IPS DF 6.9 (cell line): ENCODE measurements at places on chromosomes 1 and 21.

- no peaks in the 10 kb centered on the region for H3K36me3 ChIP-seq
- H3K4me3 ChIP-seq, result no peak overlapping the region
- DNase-seq, result no peak
- H3K27me3 ChIP-seq, result peaks cover 18% of the 10 kb centered on the region; the same call in 1 of the 2 replicates
- no peak overlapping the region for H3K27ac ChIP-seq
These were observed 32.5 kb upstream of the DMBX1 start for GRCh38 chr1:46457178-46457577.

GRCh38 chr1:212442408-212442807 is 9.7 kb downstream of the NENF start:
- no peak overlapping the region for H3K27ac ChIP-seq
- H3K4me1 ChIP-seq, result no peaks in the 10 kb centered on the region
- H3K36me3 ChIP-seq, result no peaks in the 10 kb centered on the region; the same call in 1 of the 2 replicates
- H3K27me3 ChIP-seq, result no peaks in the 10 kb centered on the region
- no peak overlapping the region for H3K4me3 ChIP-seq

DNA sequence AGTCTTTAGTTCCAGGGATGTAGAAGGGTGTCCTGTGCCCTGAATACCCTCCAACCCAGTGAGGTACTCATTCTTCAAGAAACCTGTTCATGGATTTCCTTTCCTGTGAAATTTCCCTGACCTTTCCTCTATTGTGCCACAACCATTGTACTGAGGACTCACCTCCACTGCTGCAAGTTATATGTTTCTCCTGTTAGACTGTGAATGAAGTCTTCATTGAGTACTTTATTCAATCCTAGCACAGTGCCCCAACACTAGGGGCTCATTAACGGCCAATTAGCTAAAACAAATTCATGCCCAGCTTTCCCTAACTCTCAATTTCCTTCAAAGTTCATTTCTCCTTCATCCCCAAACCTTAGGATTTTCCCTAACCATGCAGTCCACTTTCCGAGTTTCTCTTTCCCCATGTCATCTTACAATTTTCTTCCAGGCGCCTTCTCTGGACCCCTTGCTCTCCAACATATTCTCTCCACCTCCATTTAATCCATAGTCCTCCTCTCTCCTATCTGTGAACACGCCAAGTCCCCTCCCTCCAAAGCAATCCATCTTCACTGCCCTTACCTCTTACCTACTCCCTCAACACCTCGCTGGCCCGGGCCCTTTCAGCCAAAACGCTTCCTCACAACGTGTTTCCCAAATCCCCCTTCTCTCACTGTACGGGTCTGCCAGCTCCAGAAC is 1.3 kb downstream of the TRIM33 start:
- H3K36me3 ChIP-seq, result no peaks in the 10 kb centered on the region
- no peaks in the 10 kb centered on the region; the same call in 1 of the 2 replicates for H3K4me1 ChIP-seq
- H3K27me3 ChIP-seq, result no peaks in the 10 kb centered on the region
- H3K27ac ChIP-seq, result no peak overlapping the region
- peak overlapping the region; percentile 90; the same call in 1 of the 2 replicates for H3K4me3 ChIP-seq

GRCh38 chr1:167484726-167485502 is 33.4 kb downstream of the CD247 start:
- H3K27ac ChIP-seq, result no peak overlapping the region
- H3K4me3 ChIP-seq, result no peak overlapping the region
- H3K36me3 ChIP-seq, result no peaks in the 10 kb centered on the region
- no peak for DNase-seq
- H3K27me3 ChIP-seq, result no peaks in the 10 kb centered on the region

GRCh38 chr1:7570311-7570710 is 200.8 kb upstream of the VAMP3 start:
- no peak overlapping the region for H3K4me3 ChIP-seq
- no peaks in the 10 kb centered on the region for H3K27me3 ChIP-seq
- no peak overlapping the region for H3K27ac ChIP-seq
- no peaks in the 10 kb centered on the region for H3K36me3 ChIP-seq

GRCh38 chr1:42529724-42530181 is 66.7 kb downstream of the CCDC30 start:
- H3K36me3 ChIP-seq, result no peaks in the 10 kb centered on the region
- no peaks in the 10 kb centered on the region for H3K4me1 ChIP-seq
- no peak for DNase-seq

DNA sequence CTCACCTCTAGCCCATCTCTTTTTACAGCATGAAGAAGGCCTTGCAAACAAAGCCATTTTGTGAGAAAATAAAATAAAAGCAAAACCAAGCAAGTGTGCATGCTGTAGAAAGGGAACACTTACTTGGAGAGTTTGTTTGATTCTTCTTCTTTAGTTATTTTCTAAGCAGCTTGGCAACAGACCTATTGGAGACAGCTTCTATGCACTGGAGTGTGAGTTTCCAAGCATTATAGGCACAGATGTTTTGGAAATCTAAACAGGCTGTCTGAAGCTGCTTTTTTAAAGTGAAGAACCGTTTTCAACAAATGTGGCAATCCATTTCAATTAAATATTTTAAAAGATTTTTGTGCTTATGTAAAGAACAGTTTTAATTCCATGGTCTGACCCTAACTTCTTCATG is 76.6 kb downstream of the NGF start:
- H3K27me3 ChIP-seq, result no peaks in the 10 kb centered on the region
- no peaks in the 10 kb centered on the region for H3K4me1 ChIP-seq
- H3K27ac ChIP-seq, result no peak overlapping the region
- no peak for DNase-seq
- no peak overlapping the region for H3K4me3 ChIP-seq

DNA sequence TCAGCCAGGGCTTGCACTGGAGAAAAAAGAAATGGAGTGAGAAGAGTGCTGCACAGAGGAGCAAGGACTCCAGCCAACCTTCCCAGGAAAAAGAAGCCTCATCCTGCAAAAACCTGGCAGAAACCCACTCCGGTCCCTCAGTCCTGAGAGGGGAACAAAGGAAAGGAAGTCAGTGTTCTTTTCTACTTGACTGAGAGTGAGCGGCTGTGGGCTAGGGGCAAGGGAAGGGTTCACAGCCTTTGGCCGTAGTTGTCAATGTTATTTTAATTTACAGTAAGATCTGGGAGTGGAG is 8.9 kb upstream of the GOLT1A start:
- DNase-seq, result no peak
- H3K27me3 ChIP-seq, result no peaks in the 10 kb centered on the region
- H3K36me3 ChIP-seq, result no peaks in the 10 kb centered on the region; the same call in 1 of the 2 replicates
- H3K4me3 ChIP-seq, result no peak overlapping the region

GRCh38 chr1:101902199-101902598 is 94.5 kb downstream of the OLFM3 start:
- H3K4me3 ChIP-seq, result no peak overlapping the region
- H3K4me1 ChIP-seq, result no peaks in the 10 kb centered on the region
- H3K36me3 ChIP-seq, result no peaks in the 10 kb centered on the region
- no peak overlapping the region for H3K27ac ChIP-seq
- DNase-seq, result no peak
- no peaks in the 10 kb centered on the region for H3K27me3 ChIP-seq

GRCh38 chr1:80305466-80305865 is 1298.9 kb upstream of the ADGRL4 start:
- H3K4me3 ChIP-seq, result no peak overlapping the region
- H3K27ac ChIP-seq, result no peak overlapping the region
- no peaks in the 10 kb centered on the region for H3K27me3 ChIP-seq
- H3K36me3 ChIP-seq, result no peaks in the 10 kb centered on the region

DNA sequence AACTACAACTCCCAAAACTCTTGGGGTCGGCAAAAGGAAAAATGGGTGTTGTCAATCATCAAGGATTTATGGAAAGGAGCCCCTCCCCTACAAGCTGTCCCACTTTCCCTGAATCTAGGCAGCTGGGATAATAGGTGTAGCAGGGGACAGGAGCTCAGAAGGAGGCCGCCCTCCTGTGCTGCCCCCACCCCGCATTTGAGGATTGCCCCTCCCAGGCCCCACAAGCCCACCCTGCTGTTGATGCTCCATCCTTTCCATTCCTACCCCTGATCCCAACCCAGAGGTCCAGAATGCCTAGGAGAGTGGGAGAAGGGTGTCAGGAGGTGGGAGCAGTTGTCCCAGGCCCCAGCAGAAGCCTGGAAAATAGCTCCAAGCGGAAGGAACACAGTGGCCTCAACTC is 1.9 kb upstream of the MRPL24 start:
- peaks cover 17% of the 10 kb centered on the region; the same call in 1 of the 2 replicates for H3K36me3 ChIP-seq
- H3K4me1 ChIP-seq, result peaks cover 5% of the 10 kb centered on the region; the same call in 1 of the 2 replicates
- no peak overlapping the region for H3K27ac ChIP-seq
- no peak overlapping the region for H3K4me3 ChIP-seq
- no peak for DNase-seq

GRCh38 chr1:170162459-170163246 is 16.9 kb downstream of the NTMT2 start:
- no peak overlapping the region for H3K27ac ChIP-seq
- no peak for DNase-seq
- H3K27me3 ChIP-seq, result no peaks in the 10 kb centered on the region
- H3K36me3 ChIP-seq, result no peaks in the 10 kb centered on the region
- no peaks in the 10 kb centered on the region for H3K4me1 ChIP-seq

GRCh38 chr1:97925151-97925550 is 4.3 kb upstream of the DPYD start:
- H3K4me3 ChIP-seq, result no peak overlapping the region
- H3K4me1 ChIP-seq, result no peaks in the 10 kb centered on the region
- no peak for DNase-seq

- no peaks in the 10 kb centered on the region for H3K4me1 ChIP-seq
- no peak overlapping the region for H3K27ac ChIP-seq
- H3K4me3 ChIP-seq, result no peak overlapping the region
- no peaks in the 10 kb centered on the region for H3K36me3 ChIP-seq
These were observed 28.0 kb downstream of the MACO1 start for GRCh38 chr1:25458541-25459298.

DNA sequence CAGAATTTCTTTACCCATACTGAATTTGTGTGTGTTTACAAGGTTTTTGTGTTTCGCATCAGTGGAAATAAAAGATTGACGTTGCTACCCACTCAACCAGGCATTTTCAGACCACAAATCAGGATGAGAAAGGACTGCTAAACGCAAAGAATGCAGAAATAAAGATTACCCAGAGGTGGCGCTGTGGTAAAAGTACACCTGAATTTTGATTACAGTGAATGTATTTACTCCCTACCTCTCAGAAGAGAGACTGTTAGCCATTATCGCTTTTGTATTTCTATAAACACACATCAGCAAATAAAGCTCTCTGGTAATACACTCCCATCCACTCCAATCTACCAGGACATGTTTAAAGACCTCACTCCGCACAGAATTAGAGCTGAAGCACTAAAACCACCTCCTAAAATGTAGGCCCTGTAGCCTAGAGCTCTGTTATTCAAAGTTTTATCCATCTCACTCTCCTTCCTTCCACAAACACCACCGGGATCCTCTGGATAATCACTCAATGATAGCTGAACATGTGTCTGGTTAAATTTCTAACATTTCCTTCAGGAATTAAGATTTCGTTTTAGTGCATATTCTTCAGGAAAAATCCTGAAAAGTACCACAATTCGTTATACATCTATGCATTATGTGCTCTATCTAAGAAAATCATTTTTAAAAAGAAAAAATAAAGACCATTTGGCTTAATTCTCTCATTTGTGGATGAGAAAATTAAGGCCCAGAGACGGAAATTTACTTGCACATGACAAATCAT is 2.5 kb upstream of the LMO4 start:
- no peaks in the 10 kb centered on the region for H3K4me1 ChIP-seq
- H3K36me3 ChIP-seq, result no peaks in the 10 kb centered on the region
- no peak overlapping the region for H3K4me3 ChIP-seq
- H3K27me3 ChIP-seq, result no peaks in the 10 kb centered on the region

- no peak overlapping the region for H3K27ac ChIP-seq
- H3K4me1 ChIP-seq, result no peaks in the 10 kb centered on the region
- DNase-seq, result no peak
These were observed 38.4 kb downstream of the LHX8 start for GRCh38 chr1:75172556-75172955.

DNA sequence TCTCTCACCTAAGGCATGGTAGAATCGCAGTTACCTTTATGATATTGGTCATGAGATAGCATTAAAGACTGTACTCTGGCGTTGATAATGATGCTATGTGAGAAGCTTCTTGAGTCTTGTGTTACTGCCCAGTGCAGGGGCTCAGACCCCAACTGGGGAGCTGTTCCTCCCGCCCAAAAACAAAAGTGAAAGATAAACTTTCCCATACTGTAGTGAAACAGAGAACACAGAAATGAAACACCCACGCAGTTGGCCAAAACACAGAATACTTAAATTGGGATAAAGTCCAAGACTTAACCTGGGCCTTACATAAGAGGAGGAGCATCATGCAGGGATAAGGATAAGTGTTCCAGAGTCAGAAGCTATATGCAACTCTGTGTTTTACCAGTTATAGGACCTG is 130.6 kb downstream of the HHIPL2 start:
- H3K27ac ChIP-seq, result no peak overlapping the region
- no peaks in the 10 kb centered on the region for H3K36me3 ChIP-seq
- H3K4me1 ChIP-seq, result no peaks in the 10 kb centered on the region
- H3K4me3 ChIP-seq, result no peak overlapping the region
- no peaks in the 10 kb centered on the region for H3K27me3 ChIP-seq
- no peak for DNase-seq

- no peaks in the 10 kb centered on the region for H3K27me3 ChIP-seq
- H3K4me3 ChIP-seq, result no peak overlapping the region
- H3K27ac ChIP-seq, result no peak overlapping the region
- no peaks in the 10 kb centered on the region for H3K4me1 ChIP-seq
- peaks cover 19% of the 10 kb centered on the region for H3K36me3 ChIP-seq
These were observed 13.5 kb downstream of the COL6A1 start for GRCh38 chr21:45994759-45995685.

DNA sequence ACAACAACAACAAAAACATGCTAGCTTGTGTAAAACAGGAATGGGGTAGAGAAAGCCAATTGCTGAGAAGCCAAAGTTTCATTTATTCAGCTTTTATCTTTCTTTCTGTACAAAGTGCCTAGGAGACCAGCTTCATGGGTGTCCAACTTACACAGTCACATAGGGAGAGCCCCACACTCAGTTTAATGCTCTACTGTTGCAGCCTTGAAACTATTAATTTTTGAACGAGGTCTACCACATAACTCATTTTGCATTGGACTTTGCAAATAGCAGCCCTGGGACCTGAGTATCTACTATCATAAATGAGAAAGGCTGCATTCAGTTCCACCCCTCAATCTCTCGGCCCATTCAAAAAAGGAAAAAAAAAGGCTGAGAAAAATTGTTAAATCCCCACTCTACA is 98.8 kb downstream of the ZNF644 start:
- H3K27me3 ChIP-seq, result no peaks in the 10 kb centered on the region
- DNase-seq, result no peak
- no peaks in the 10 kb centered on the region for H3K36me3 ChIP-seq
- no peak overlapping the region for H3K4me3 ChIP-seq
